ENCODE measurements at places on chromosomes 1 and 21. TPM values are rescaled to one million over a fixed set of nuclear protein-coding genes. Genes with fewer than 3 reads are reported as not detected.
A peak's percentile ranks its signal among the peaks of the same experiment; 100 is the strongest.

DNA sequence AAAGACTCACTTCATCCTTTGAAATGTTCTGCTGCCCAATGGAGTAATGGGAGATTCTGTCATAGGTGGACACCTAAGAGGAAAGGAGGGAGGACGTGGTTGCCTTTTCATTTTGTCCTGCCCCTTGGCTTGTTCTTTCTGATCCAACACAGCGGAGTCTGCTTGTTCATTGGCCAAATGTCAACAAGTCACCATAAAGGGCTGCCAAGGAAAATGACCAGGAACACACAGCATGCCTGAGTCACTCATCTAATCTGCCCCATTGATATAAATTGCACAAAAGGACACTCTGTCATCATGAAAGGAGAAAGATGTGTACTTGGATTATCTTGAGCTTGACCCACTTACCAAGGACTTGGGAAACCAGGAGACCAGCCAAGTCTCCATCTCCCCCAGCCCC lies 422.9 kb downstream of the SETD4 start:
- DNase-seq = peak; percentile 37

SPATA45 gene
- total RNA-seq = not detected

- no peak for DNase-seq
Measured at GRCh38 chr1:208256091-208256490, 11.9 kb upstream of the PLXNA2 start.

HCRTR1 gene
- 2.0 TPM for total RNA-seq

DNA sequence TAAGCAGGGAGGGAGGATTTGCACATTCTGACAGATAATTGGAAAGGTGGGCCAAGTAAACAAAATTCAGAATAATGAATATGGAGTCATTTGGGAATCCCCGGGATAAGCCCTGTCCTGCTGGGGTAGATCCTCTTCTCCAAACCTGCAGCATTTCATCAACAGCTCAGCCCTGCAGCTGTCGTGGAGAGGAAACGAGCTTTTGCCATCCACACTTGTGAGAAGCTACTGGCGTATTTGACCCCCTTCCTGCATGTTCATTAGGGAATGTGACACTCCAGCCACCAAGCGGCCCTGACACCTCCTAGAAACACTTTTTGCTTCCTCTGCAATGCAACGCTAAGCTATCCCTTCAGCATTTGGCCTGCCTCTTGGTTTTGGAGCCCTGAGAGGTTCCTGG lies 8.0 kb upstream of the LEFTY2 start:
- no peak for DNase-seq

DNA sequence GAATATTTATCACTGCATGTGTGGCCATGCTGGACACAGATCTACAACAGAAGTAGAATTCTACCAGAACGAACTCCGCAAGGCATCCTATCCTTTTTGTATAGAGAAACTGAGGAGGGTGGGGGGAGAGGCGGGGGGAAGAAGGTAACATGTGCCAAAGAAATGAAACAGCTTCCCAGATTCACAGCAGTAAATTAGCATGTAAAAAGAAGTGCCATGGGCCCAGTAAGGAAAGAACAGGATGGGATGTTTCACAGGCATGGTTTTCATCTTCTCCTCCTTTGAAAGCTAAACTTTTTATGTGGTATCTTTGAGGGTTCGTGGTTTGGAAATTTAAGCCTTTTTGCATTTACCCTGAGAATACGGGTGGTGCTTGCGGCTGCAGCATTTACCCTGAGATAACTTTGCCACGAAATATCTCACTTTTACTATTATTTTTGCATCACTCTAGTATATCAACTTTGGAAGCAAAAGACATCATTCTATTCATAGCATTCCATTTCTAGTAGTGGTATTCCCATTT lies 168.9 kb downstream of the TPR start:
- DNase-seq = no peak

- DNase-seq = no peak
Measured at GRCh38 chr1:42454403-42454802, 1.4 kb downstream of the ZMYND12 start.

JUN gene
- total RNA-seq = 7.9 TPM
